Ovary (tissue), 10 donors: ENCODE measurements at places on chromosomes 5 and 9.

GRCh38 chr5:61329550-61330128, 2.4 kb upstream of the ZSWIM6 start:
- DNase-seq, result no peak

GRCh38 chr5:107231191-107231590, 439.5 kb downstream of the EFNA5 start:
- DNase-seq, result no peak

GRCh38 chr9:1909322-1909721, 105.8 kb upstream of the SMARCA2 start:
- DNase-seq, result no peak

GRCh38 chr9:87464992-87465378, 32.7 kb upstream of the DAPK1 start:
- no peak for DNase-seq

DNA sequence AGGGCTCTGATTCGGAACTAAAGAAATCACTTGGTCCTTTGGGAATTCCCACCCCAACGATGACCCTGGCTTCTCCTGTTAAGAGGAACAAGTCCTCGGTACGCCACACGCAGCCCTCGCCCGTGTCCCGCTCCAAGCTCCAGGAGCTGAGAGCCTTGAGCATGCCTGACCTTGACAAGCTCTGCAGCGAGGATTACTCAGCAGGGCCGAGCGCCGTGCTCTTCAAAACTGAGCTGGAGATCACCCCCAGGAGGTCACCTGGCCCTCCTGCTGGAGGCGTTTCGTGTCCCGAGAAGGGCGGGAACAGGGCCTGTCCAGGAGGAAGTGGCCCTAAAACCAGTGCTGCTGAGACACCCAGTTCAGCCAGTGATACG, 83.4 kb downstream of the GOLPH3 start:
- DNase-seq, result peak; percentile 72

- DNase-seq, result no peak
These were observed 47.4 kb upstream of the AFAP1L1 start for GRCh38 chr5:149224282-149224681.

DNA sequence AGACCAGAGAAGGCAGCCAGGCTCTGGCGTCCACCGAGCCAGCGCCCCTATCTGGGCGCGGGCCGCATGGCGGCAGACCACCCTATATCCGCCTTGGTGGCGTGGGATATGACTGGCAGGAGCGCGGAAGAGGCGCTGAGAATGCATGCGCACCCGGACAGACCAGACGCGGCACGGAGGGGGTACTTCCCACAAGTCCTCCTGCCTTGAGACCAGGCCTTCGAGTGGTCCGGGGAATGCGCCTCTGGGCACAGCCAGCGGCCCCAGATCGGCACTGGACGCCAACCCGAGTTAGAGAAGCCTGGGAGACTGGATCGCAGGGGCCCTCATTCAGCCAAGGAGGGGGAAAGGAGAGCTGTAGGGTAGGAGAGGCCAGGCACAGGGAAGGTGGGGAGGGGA, 2.5 kb upstream of the LMX1B start:
- no peak for DNase-seq

GRCh38 chr5:36632363-36632664, 25.9 kb downstream of the SLC1A3 start:
- no peak for DNase-seq

- peak; percentile 91 for DNase-seq
These were observed 59.1 kb upstream of the PJA2 start for GRCh38 chr5:109468737-109469420.

DNA sequence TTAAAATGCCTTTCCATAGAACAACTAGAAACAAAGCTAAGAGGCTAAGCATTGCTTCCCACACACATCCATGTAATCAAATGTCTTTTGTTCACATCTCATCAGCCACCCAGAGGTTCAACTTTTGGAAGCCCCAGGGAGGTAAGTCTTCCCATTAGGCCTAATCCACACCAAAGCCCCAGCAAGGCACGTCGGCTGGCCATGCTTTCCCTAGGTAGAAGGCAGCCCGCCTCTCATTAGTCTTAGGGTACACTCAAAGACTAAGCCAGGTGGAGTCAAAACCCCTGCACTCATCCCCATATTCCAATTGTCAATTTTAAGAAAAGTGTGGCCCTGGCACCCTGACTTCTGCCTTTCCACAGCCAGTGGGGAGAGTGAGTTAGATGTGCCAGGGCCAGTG, 87.9 kb downstream of the ATPSCKMT start:
- no peak for DNase-seq

DNA sequence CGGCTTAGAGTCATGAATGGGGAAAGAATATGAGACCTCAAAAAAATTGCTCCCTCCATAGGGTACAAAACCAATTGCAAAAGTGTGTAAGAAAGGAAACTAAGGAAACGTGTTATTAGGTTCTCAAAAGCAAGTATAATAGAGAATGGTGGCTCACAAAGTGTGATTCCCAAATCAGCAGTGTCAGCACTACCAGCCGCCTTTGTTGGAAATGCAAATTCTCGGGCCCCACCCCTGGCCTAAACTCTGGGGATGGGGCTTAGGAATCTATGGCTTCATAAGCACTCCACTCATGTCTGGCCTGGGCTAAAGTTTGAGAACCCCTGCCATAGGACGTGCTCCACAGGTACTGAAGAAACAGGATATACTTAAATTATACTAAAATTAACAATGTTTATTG, 1.6 kb upstream of the CCDC69 start:
- DNase-seq, result no peak

DNA sequence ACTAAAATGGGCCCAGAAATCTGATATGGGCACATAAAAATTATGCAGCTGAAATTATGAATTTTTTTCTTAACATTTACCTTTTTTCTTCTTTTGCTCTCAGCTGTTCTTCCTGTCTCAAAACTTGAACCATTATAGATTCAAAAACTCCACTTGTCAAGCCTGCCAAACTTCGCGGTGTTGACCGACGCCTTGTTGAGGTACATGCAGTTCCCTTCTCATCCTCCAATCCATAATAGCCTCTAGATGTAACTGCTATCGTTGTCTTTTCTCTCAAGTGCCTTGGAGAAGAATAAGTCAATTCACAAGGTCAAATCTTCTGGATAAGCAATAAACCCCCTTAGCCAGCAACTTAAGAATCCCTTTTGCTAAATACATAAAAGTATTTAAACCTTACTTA, 27.2 kb downstream of the RANBP6 start:
- DNase-seq, result no peak

GRCh38 chr5:121559832-121560231, 291.9 kb upstream of the FTMT start:
- no peak for DNase-seq

- DNase-seq, result no peak
These were observed 257.1 kb downstream of the SAXO1 start for GRCh38 chr9:18775930-18776329.
